ENCODE measurements at places on chromosomes 16 and 17.
A peak's percentile ranks its signal among the peaks of the same experiment; 100 is the strongest.

- DNase-seq: no peak
Observed at GRCh38 chr17:50146927-50147665, 3.4 kb downstream of the PPP1R9B start.

- DNase-seq: no peak
Observed at GRCh38 chr17:64534187-64534586, 27.4 kb downstream of the CEP95 start.

GRCh38 chr17:5516060-5516792 lies 29.9 kb downstream of the MIS12 start:
- peak; percentile 97 for DNase-seq

- no peak for DNase-seq
Observed at GRCh38 chr17:78448356-78448993, 70.0 kb downstream of the PGS1 start.

DNA sequence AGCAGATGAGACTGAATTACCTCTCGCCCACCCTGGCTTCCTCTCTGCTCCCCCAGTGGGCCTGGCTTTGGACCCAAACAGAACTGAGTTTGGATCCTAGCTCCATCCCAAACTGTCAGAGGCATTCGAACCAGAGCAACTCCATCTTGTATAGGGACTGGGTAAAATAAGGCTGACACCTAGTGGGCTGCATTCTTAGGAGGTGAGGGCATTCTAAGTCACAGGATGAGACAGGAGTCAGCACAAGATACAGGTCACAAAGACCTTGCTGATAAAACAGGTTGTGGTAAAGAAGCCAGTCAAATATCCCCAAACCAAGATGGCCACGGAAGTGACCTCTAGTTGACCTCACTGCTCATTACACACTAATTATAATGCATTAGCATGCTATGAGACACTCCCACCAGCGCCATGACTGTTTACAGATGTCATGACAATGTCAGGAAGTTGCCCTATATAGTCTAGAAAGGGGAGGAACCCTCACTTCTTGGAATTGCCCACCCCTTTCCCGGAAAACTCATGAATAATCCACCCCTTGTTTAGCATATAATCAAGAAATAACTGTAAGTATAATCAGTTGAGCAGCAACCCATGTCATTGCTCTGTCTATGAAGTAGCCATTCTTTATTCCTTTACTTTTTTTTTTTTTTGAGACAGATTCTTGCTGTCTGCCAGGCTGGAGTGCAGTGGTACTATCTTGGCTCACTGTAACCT lies 44.4 kb downstream of the LYRM1 start:
- peak; percentile 39 for DNase-seq

DNA sequence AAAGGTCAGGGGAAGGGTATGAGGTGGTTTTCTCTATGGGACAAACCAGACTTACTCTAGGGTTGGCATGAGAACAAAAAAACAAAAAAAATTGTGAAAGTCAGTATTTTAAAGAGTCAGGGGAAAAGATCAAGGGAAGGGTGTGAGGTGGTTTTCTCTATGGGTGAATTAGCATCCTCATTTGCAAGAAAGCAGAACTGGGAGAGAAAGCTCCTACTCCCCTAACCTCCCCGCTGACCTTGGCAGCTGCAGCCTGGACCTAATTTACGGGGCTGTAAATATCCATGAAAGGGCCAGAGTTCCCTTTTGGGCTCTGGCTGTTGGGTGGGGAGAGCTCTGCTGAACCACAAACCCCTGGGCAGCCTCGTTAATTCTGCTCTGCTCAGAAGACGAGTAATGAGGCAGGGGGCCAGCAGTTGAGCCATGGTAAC lies 10.6 kb downstream of the RHBDL3 start:
- no peak for DNase-seq

DNA sequence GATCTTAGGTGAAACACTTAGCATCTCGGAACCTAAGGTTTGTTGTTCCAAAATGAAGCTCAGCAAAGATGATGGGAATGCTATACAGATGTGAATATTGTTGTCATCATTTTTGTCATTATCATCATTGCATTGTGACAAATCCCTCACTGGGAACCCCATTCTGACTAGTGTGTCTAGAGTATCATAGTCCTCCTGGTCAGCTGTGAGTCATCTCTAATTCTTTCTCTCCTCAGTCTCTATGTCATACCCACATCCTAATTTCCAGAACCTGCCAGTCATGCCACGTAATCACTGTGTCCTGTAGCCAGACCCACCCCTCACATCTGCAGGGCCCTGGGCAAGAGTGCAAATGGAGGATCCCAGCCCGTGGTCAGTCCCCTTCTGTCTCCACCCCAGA lies 60.5 kb upstream of the CLEC3A start:
- peak; percentile 41 for DNase-seq

DNA sequence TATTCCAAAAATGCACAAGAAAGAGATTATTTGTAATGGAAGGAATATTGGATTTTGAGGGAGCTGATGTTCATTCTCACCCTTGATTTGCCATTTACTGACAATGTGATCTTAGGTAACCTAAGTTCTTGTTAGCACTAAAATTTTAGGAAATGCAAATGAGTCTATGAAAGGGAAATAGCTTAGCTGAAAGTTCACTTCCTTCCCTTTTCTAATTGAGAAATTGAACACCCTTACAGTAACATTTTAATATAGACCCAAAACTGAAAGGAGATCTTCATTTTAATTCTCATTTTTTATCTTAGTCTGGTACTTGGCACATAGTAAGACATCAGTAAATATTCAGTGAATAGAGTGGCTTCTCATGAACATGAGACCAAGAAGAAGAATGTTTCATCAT lies 10.9 kb upstream of the WSB1 start:
- no peak for DNase-seq

DNA sequence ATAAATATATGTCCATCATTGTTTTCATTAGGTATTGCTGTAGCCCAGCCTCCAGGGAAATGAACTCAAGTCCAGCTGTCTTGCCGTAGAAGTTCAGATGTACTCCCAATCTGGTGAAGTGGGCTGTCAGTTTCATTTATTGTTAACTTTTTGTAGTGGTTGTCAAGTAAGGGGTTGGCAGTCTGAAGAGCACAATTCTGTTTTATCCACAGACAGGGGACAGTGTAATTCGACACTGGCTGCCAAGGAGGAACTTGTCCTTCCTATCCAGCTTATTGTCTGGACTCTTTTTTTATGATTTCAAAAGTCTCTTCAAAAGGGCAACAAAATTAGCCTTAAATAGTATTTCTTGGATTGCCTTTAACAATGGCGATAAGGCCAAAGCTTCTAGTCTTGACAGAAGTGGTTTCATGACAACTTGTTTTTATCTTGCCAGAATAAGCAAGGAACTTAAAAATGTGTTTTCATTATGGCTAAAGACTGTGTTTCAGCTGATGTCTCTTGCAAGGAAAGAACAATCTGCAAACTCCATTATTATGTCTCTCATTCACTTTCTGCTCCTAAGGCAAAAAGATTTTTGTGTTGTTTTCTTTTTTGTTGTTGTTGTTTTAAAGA lies 73.9 kb upstream of the TANC2 start:
- no peak for DNase-seq

- no peak for DNase-seq
Observed at GRCh38 chr16:73051226-73051625, 3.3 kb upstream of the ZFHX3 start.

DNA sequence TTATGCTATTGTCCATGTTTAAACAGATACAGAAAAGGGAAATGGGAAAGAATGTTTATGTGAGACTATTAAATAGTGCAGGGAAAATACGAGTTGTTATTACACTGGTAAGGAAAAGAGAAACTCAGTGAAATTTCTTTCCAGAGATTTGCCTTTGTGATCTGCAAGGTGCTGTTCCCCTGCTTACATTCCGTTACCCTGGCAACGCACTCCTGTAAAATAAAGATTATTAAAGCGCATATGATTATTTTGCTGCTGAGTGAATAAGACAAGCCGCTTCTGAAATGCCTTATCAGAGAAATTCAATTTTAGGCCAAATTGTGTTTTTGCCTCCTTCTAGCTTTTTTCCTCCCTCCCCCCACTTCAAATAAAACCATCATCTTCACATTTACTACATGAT lies 328.6 kb upstream of the PMFBP1 start:
- no peak for DNase-seq

DNA sequence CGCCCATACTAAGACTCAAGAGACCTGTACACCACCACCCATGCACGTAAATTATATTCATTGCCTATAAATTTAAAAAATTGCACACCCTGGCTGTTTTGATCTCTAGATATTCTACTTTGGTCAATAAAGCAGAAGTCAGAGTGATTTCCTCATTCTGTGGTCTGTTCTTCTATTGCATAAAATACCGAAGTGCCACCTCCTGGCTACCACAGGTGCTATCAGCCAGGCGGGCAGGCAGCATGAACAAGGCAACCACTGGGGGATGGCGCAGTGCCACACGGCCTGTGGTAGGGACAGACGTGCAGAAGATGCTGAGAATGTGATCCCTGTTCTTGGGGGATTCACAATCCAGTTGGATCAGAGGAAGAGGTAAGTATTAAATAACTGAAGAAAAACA lies 122.3 kb downstream of the CDK5R1 start:
- DNase-seq: peak; percentile 33

DNA sequence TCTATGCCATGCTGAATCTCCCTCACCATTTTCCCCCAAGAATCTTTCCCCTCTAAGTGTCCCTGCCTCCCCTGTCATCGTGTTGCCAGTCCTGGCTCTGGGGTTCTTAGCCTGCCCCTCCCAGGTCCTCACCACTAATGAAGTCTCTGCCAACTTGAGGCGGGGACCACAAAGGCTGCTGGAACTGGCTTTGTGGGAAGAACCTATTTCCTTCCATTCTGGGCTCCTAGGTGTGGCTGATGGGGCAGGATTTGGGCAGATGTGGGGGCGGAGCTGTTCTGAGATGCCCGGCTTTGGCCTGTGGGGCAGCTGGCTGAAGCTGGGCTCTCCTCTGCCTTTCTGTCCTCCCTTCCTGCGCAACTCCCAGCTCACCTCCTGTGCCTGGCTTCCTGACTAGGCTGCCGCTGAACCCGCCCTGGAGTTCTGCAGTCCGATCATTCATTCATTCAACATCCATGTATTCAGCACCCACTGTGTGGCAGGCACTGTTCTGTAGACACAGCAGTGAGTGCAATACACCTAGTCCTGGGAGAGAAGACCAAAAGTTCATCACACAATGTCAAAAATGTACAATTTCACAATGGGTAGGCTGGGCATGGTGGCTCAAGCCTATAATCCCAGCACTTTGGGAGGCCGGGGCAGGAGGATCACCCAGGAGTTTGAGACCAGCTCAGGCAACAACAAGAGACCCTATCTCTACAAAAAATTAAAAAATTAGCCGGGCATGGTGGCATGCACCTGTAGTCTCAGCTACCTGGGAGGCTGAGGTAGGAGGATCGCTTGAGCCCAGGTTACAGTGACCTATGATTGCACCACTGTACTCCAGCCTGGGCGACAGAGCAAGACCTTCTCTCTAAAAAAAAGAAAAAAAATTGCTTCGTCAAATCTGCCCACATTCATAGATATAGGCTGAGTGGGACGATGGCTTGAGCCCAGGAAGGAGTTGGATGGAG lies 1.9 kb upstream of the SNN start:
- DNase-seq: no peak

- peak; percentile 64 for DNase-seq
Observed at GRCh38 chr16:12160249-12160648, 183.7 kb downstream of the SNX29 start.

GRCh38 chr16:89115216-89115861 lies 21.7 kb downstream of the ACSF3 start:
- no peak for DNase-seq

- peak; percentile 94 for DNase-seq
Observed at GRCh38 chr16:31471875-31472708, at the start of gene TGFB1I1. TSS of gene TGFB1I1 (plus strand) at chr16:31472152. CDS start at chr16:31472189, 37 bp downstream.

DNA sequence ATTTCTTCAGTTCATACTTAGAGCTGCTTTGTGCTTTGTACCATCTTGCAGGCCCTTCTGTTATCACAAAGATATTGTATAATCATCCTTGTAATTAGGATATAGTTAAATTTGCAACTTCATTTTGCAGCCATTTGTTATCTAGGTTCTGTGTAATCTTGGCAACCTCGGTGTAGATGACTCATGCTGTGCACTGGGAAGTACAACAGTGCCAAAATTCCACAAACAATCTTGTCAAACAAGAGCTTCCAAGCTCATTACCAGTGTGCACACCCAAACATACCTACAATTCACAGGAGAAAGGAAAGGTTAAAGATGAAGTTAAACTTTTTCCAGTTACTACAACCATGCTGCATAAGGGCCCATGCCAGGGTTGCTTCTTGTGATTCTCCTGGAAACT lies 1231.8 kb downstream of the CDH11 start:
- DNase-seq: peak; percentile 70

- DNase-seq: peak; percentile 40
Observed at GRCh38 chr16:11870399-11870798, 19.1 kb upstream of the RSL1D1 start.

DNA sequence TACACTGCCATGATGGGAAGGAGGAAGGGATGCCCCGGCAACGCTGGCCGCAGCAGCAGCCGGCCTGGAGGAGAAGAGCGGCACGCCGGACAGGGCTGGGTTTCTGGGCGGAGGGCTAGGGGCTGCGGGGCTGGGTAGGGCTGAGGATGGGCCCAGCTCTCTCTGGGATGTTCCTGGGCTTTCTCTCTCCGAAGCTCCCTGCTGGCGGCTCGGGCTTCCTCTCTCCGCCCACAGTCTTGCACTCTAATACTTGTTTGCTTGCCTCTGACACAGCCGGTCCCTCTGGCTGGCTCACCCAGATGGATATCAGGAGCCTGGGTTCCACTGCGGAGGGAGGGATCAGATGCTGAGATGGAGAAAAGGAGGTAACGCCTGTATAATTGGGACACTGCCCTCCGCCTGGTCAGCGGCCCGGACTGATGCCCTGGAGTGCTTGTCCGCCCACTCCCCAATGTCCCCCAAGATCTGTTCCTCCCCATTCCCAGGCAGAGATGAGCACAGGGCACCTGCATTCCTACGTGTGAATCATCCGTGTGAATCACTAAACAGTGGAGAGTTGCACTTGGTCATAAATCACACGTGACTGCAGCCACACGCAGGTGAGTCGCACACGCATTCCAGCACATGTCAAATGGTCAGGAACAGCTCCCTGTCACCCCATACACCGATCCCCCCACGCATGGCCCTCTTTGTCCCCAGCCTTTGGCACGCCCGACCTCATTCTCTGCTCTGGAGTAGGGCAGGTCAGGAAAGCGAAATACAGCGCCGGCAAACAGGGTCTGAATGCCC lies at the start of gene ALOXE3:
TSS of gene ALOXE3 (minus strand) at position 535 of the 789 bp plus-strand sequence. CDS start at position 11, 524 bp downstream.
- DNase-seq: no peak

DNA sequence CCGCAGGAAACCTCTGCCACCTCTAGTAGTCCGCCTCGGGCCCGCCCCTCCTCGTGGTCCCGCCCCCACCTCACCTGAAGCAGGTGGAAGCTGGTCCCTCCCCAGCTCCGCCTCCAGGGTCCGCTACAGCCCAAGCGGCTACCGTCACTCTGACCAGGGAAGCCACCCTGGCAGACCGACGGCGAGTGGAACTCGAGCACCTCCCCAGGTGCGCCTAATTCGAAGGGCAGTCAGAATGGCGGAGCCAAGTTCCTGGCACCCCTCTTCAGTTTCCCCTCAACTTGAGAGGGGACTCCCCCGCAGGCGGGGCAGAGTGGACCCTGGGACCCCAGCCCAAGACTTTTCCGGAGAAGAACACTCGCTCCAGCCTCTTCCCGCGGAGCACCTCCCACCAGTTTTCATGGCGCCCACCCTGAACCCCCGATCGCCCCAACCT lies 507 bp downstream of the FHOD1 start:
- DNase-seq: no peak

- no peak for DNase-seq
Observed at GRCh38 chr16:86572606-86573005, 5.7 kb upstream of the FOXL1 start.

- DNase-seq: no peak
Observed at GRCh38 chr17:69208640-69209039, 20.0 kb downstream of the ABCA10 start.

GRCh38 chr17:33653399-33653788 lies 360.3 kb upstream of the ASIC2 start:
- DNase-seq: no peak
